ENCODE measurements at places on chromosomes 4 and X.
A peak's percentile ranks its signal among the peaks of the same experiment; 100 is the strongest.

- DNase-seq = no peak
These were observed 89.3 kb upstream of the GPR34 start for GRCh38 chrX:41599507-41599906.

GRCh38 chr4:2041239-2042130 lies 17.6 kb upstream of the NAT8L start:
- peak; percentile 71 for DNase-seq

GRCh38 chrX:21658746-21659145 lies 616 bp upstream of the KLHL34 start:
- DNase-seq = no peak

GRCh38 chr4:710116-710515 lies 4.5 kb downstream of the PCGF3 start:
- DNase-seq = no peak

DNA sequence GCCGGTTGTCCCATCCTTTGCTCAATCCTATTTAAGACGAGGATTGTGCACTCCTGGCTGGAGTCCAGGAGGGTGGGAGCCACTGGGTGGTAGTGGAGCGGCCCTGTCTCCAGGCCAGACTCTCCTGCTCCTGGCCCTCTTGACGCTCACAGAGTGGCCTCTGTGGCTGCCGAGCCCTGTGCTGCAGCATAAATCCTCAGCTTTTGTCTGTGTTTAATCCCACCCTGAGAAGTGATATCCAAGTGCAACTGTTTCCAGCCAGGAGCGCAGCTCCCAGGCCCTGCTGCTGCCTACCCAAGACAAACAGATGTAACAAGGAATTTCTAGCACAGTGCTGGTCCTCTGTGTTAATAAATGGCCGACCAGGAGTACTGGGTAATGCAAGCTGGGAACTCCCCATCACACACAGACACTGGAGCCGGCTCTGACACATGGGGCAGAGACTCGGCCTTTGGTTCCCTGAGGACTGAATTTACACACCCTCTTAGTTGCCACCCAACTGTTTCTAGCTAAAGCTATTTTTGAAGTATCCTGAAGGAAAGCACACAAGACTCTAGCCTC lies 85.3 kb downstream of the GATB start:
- no peak for DNase-seq

GRCh38 chr4:168852387-168852786 lies 157.7 kb downstream of the CBR4 start:
- no peak for DNase-seq

- DNase-seq = no peak
These were observed 55.0 kb upstream of the GAB1 start for GRCh38 chr4:143281507-143282190.

DNA sequence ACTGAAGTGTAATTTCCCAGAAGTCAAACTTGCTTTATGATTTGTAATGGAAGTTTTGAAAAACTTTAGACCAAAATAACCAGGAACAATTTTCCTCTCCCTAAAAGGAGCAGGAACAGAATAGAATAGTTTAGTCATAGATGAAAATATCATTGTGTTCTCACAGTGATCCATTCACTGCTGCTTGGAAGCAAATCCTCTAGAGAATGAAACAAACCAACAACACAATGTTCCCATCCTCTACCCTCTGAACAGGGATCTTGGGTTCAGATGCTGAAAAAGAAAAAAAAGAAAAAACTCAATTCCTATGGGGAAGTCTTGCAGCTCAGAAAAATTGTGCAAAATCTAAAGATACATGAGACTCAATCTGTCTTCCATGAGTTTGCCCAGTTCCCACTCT lies 12.2 kb downstream of the DSPP start:
- no peak for DNase-seq

DNA sequence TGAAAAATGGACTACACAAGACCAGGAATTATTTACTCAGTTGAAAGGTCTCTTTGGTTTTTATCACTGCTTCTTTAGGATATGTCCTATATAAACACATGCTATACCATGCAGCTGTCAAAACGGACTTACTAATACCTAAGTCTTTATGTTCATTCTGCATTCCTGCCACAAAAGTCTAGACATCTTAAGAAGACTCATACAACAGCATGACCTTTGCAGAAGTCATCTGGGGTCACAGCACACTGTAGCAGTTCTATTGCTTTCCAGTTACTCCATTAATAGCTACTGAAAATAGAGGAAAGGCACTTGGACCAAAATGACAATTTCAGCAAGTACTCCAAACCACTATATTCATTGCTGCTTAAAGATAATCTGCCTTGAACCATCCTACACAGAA lies 53.2 kb downstream of the DDX60 start:
- no peak for DNase-seq

GRCh38 chrX:119503484-119503861 lies 35.2 kb downstream of the SLC25A5 start:
- DNase-seq = no peak

DNA sequence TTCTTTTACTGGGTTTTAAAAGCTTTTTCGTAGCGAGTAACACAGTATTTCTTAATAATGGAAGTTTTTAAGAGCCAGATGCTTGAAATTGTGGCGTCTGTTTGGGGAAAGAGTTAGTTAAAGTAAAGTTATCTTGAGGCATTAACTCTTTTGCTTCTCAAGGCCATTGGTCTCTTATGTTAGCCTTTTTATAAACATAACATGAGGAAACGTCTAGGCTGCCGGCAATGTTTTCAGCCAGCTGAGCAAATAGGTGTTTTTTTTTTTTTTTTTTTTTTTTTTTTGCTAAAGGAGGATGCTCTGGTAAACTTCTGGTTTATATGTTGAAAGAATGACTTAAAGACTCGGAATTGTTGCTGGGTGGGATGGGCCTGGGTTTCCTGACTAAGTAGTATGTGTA lies 51.1 kb upstream of the RBMX start:
- DNase-seq = no peak

DNA sequence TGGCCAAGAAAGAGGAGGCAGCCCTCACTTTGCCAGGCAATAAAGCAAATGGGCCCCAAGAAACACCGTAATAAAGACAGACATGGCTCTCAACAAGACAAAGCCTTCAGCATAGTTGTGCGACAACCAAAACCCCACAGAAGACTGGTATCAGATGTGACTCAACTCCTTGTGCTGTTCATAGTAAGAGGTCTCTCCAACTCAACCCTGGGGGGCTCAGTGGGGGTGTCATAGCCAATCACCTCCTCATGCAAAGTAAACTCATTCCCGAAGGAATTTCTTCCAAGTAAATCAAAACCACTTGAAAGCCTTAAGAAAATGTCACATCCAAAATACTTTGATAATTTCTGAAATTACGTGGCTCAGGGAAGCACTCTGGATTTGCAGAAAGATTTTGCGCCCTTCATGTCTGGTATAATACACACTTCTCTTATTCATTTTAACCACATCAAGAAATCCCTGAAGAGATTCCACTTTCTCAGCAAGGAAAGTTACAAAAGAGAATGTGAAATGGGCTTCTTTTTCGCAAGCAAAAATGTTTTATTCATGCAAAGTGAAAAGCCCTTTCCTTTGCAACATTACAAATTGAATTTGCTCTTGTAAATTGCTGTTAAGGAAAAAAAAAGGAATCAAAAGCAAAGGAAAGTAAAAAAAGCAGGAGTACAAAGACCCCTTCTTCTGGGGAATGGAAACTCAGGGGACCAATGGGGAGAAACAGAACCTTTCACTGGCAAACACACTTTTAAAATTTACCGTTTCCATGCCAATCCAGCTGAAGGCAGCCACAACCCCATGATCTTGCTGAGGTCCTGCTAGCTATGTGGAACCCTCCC lies 137.4 kb downstream of the NSUN7 start:
- DNase-seq = no peak

DNA sequence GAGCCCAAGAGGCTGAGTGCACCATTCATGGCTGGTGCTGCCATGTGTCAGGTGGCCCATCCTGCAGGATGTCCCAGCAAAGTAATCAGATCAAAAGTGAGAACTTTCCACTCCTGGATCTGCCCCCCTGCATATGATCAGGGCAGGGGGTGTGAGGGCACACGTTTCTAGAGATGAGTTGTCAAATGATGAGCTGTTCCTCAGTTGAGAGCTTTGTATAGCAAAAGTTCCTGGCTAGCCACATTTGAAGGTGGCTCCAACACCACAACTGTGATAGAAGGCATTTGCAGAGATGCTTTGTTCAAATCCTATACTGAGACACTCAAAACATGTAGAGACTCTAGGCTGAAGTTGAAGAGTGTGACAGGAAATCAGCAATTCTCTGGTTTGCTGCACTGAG lies 501.8 kb downstream of the BCOR start:
- DNase-seq = no peak

DNA sequence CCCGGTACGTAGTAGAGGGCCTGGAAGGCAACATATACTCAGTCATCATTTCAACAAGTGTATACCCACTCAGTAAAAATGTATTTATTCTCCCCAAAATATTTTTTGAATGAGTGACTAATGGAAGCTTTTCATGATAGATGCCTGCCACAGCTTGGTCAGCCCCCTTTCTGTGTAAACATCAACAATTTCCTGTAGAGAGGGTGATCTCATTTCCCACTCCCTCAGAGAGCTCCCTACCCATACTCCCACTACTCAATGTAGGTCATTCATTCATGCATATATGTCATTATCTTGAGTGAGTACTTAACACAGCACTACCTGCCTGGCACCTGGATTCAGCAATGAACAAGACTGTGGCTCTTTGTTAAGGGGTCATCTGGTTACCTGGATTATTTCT lies 81.9 kb downstream of the STK32B start:
- DNase-seq = no peak

DNA sequence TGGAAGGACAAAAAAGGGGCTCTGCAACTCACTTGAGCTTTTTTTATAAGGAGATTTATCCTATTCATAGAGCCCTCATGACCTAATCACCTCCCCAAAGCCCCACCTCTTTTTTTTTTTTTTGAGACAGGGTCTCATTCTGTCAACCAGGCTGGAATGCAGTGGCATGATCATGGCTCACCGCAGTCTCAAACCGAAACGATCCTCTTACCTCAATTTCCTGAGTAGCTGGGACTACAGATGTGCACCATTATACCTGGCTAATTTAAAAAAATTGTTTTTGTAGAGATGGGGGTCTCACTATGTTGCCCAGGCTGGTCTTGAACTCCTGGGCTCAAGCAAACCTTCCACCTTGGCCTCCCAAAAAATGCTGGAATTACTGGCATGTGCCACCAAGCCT lies 61.6 kb upstream of the PDGFRA start:
- DNase-seq = no peak

- no peak for DNase-seq
These were observed 743.2 kb downstream of the TRAM1L1 start for GRCh38 chr4:116342143-116342542.

DNA sequence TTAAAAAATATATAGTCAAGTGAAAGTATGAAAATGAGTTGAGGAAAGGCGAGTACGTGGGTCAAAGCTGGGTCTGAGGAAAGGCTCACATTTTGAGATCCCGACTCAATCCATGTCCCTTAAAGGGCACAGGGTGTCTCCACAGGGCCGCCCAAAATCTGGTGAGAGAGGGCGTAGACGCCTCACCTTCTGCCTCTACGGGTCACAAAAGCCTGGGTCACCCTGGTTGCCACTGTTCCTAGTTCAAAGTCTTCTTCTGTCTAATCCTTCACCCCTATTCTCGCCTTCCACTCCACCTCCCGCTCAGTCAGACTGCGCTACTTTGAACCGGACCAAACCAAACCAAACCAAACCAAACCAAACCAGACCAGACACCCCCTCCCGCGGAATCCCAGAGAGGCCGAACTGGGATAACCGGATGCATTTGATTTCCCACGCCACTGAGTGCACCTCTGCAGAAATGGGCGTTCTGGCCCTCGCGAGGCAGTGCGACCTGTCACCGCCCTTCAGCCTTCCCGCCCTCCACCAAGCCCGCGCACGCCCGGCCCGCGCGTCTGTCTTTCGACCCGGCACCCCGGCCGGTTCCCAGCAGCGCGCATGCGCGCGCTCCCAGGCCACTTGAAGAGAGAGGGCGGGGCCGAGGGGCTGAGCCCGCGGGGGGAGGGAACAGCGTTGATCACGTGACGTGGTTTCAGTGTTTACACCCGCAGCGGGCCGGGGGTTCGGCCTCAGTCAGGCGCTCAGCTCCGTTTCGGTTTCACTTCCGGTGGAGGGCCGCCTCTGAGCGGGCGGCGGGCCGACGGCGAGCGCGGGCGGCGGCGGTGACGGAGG lies at the start of gene FMR1:
Gene FMR1 (plus strand): TSS at position 728 of the 831 bp plus-strand sequence. CDS start 261 bp downstream, outside the sequence.
- peak; percentile 80 for DNase-seq

DNA sequence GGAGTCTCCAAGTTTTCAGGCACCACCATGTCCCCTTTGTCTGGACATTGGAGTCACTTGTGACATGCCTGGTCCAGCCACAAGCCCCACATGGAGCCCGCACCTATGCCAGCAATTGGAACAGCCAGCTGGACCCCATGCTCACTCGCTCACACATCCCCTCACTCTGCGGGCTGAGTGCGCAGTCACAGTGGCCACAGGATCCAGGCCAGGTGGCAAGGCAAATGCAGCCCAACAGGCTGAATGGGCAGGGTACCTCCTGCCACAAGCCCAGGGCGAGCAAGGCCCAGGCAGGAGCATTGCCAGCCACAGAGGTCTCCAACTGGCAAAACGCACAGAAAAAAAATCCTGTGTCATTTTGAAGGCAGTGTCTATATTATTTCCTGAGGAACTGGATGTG lies 82.0 kb downstream of the ANXA10 start:
- DNase-seq = no peak

DNA sequence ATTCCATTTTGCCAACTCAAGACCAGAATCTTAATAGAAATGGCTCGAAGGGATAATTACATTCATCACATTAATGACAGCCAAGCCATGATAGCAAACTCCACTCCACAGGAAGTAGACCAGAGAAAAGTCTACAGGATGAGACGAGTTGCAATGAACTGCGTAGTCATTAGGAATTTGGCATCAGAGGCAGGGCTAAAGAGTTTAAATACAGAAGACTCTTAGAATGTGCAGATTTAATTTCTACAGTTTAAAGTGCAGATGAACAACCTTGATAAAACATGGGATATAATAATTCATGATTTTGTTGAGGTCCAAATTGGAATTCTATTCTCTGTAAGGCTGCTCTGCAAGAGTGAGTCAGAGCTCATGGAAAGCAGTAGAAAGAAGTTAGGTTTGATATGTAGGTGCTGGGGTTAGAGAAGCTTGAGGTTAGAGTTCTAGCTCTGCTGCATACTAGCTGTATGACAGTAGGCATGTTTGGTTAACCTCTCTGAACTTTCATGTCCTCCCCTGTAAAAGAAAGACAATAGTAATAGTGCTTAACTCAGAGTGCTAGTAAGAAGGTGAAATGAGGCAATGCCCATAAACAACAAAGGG lies 32.2 kb downstream of the LNX1 start:
- no peak for DNase-seq

All from stimulated activated CD4-positive, alpha-beta T cell treated with anti-CD3 and anti-CD28 coated beads, Interleukin-1b, Interleukin-23, amount 100 ng/mL, for 1 hour (primary cell).